CD4-positive, alpha-beta T cell treated with Interleukin-10 for 1 hour (primary cell): ENCODE measurements at places on chromosomes 7 and 10.

DNA sequence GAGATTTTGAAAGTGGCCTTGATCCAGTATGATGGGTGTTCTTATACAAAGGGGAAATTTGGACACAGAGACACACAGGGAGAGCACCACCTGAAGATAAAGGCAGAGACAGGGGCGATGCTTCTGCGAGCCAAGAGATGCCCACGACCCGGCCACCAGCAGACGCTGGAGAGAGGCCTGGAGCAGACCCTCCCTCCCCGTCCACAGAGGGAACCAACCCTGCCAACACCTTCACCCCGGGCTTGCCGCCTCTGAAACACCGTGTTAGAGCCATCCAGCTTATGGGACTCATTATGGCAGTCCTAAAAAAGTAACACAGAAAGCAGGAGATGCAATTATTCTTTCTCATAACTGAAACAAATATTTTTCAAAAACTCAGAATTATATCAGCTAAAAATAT is 303.3 kb upstream of the SHH start:
- no peak for DNase-seq

DNA sequence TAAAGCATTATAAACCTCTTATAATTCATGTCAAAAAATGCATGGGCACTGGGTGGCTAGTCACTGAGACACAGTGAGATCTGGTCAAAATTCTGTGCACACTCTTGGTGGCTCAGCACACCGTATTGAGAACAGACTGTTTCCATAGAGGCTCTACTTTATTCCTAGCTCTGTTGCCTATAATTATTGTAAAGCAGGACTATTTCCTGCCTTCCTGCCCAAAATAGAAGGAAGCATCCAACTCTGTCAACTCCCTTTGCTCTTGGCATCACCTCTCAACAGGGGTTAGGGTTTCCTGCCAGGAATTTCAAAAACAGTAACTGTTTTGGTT is 45.1 kb downstream of the PTN start:
- DNase-seq: no peak

- DNase-seq: no peak
Measured at GRCh38 chr7:7962851-7963250, 5.7 kb upstream of the GLCCI1 start.

GRCh38 chr7:92061154-92061553 is 73.1 kb downstream of the CYP51A1 start:
- no peak for DNase-seq

- peak; percentile 53 for DNase-seq
Measured at GRCh38 chr7:111098011-111098925, 7.3 kb downstream of the LRRN3 start.

- no peak for DNase-seq
Measured at GRCh38 chr10:78013564-78013963, 15.8 kb downstream of the POLR3A start.
